Substantia nigra (tissue), 51 donors: ENCODE measurements at places on chromosomes 4 and X.

GRCh38 chr4:143473334-143474126, 40.0 kb upstream of the SMARCA5 start:
- DNase-seq, result no peak

DNA sequence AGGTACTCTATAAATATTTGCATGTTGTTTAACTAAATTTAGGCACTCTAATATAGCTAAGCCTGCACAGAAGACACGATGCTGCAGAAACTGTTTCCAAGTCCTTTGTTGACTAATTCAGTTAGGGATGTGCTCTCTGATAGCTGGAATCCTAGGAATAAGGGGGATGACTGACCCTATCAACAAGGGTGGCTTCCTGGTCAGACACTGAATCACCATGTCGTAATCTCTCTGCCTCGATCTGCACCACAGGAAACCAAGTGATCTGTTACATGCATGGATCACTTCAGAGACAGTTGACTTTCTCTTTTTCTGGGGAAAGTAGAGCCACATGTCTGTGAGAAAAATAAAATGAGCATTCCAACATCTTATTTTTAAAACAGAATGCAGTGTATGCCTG, 169.1 kb downstream of the GUCY2F start:
- DNase-seq, result no peak

DNA sequence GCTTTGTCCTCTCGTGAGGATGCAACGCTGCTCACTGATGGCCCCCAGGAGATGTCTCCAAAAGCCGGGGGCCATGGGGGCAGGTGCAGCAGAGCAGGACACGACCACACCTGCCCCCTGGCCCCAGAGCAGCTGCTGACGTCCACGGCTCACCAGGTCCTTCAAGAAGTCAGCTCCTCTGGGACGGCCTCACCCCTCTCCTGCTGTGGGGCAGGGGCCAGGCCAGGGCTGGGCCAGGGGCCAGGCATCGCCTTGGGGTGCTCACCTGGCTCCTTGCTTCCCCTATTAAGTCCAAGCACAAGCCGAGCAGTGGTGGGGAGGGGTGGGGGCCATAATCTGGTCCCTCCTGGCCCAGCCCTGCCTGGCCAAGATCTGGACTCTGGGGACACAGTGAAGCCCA, 28.6 kb upstream of the MXD4 start:
- no peak for DNase-seq

DNA sequence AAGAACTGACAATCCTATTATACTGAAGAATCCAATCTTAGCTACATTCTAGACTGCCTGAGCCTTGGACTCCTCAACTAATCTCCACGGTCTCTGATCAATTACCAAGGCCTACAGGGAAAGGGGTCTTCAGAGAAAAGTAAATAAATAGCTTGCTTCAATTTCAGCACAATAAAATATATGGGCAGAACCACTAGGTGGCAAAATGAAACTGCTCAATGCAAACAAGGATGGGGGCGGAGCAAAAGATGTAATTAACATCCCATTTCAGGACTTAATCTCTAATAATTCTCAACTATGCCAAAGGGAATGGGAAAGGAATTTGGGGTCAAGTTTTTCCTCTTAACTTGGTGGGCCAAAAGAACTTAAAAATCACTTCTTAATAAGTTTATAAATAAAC, 78.4 kb upstream of the MAP3K15 start:
- no peak for DNase-seq

DNA sequence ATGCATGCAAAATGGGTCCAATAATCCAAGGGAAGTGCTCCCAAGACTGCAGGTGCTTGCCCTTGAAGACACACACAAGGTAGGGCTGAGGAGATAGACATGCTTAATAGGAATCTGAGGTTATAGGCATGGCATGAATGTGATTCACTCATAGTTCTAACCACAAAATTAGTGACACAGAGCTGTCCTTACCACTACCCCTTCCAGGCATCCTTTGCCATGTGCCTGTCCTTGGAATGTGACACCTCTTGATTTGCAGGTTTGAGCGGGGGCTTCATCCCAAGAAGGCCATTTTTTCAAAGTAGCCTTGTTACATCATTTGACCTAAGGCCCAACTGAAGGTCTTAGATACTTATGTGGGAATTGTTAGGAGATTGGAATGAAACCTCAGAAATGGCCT, 112.5 kb downstream of the CCNG2 start:
- DNase-seq, result no peak

GRCh38 chrX:101483705-101484104, 1.6 kb upstream of the ARMCX4 start:
- DNase-seq, result no peak

DNA sequence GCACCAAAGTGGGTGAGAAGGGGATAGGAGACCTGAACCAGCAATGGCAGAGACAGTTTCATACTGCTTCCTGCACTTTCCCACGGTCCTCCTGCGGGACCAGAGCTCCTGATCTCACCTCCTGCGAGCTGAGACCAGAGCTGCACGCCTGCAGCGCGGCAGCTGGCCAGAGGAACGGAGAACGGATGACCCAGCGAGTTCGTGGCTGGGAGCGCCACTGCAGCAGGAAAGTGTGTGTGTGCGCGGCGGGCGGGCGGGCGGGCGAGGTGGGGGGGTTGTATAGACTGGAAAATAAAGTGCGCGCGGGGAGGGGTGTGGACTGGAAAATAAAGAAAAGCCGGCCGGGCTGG, 16.5 kb downstream of the MCF2 start:
- no peak for DNase-seq
